ENCODE measurements at places on chromosomes 7 and 10.

DNA sequence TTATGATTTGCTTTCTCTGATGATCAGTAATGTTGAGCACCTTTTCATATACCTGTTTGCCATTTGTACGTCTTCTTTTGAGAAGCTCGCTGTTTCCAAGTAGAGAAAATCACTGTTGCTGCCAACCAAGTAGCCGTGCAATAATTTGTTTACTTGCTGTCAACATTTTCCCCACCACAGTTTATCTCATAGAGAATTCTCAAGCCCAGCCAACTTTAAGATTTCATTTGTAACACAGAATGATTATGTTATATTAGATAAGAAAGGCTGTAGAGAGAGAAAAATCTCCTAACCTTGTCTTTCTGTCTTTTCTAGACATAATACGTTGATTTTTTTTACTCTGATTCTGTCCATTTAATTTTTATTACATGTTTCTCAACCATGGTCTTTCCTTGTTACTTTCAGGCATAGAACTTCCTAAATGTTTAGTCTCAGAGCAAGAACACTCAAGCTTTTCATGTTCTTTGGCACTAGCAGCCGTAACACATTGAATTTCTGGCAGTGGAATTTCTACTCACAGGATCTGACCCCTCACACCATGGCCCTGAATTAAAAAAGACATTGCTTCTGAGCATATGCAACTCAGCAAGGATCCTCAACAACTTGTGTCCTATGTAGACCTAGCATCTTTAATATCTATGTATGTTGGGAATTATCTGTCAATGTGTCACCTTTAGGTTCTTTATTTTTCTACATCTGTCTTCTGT, 23.1 kb downstream of the RPA3 start:
- DNase-seq = no peak

DNA sequence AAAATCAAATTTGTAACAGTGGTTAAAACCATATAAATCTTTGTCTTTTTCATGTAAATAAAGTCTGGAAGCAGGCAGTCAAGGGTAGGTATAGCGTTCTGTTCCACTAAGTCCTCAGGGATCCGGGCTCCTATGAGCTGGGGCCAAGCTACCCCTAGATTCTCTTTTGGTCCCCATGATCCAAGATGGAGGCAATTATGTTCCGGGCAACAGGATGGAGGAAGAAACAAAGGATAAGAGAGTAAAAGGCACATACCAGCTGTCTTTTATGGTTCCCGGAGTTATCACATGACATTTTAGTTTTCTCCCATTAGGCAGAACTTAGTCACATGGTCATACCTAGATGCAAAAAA, 224.4 kb upstream of the NFE2L3 start:
- no peak for DNase-seq

GRCh38 chr7:6447581-6448199, at the start of gene DAGLB:
Gene DAGLB (minus strand): TSS chr7:6447954. CDS start chr7:6447842, 112 bp downstream.
- peak; percentile 95 for DNase-seq

DNA sequence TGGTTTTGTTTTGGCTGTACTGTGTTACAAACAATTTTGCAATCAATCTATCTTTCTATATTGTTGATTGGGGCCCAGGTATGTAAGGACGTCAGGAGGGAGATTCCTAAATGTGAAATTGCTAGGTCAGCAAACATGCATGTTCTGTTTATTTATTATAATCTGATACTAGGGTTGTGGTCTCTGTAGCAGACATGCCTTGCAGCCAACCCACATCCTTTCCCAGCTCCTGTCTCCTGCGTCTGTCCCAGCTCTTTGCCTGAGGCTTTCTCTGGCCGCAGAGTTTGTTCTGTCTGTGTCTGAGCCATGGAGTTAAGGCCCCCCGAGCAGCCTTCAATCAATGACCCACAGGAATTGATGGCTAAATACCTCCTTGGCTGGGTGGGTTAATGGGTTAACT, 124.0 kb upstream of the ZEB1 start:
- DNase-seq = no peak

DNA sequence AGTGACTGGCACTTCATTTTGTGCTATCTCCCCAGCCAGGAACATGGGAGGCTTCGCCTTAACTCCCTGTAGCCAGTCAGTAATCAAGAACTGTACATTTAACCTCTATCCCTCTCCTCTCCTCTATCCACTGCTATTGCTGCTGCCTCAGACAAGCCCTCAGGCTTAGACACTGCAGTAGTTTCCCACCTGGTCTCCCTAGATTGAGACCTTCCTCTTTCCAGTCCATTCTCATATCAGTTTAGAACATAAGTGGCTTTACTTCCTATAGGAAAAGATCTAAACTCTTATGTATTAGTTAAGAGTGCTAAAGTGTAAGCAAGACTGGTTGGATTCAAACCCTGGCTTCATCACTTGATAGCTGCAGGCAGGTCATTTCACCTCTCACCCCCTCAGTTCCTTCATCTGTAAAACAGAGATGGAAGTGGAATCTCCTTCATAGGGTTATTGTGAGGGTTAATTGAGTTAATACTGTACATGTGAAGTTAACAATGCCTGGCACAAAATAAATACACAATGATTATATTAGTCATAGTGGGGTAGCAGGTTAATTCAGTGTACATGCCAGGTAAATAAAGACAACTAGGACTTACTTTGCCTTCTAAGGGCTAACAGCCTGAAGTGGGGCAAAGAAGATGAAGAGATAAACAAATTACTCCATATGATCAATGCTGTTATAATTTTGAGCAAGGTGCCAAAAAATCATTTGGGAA, 76.1 kb downstream of the ZNF277 start:
- no peak for DNase-seq

- no peak for DNase-seq
These were observed 752 bp upstream of the ABCA13 start for GRCh38 chr7:48170506-48170905.

- DNase-seq = no peak
These were observed 71.1 kb downstream of the FIGNL1 start for GRCh38 chr7:50379082-50379481.

GRCh38 chr7:44154703-44155102, 13.6 kb upstream of the MYL7 start:
- DNase-seq = no peak

- no peak for DNase-seq
These were observed 10.8 kb downstream of the SERPINE1 start for GRCh38 chr7:101137651-101138212.

DNA sequence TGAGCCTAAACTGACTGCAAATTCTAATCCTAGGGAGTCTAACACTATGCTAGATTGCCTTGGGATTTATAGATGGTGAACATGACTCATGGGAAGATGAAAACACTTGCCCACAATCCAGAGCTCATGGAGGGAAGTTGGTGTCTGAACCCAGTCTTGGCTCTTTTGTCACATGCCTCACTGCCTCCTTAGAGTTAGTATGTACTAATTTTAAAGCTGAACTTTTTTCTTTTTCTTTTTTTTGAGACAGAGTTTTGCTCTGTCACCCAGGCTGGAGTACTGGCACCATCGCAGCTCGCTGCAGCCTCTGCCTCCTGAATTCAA, 14.4 kb downstream of the MRPL32 start:
- DNase-seq = no peak

- DNase-seq = no peak
These were observed 55.2 kb upstream of the FAM133B start for GRCh38 chr7:92645114-92646061.

GRCh38 chr7:98116656-98117461, 10.2 kb downstream of the LMTK2 start:
- DNase-seq = no peak

- DNase-seq = no peak
These were observed 555.0 kb downstream of the PTPRN2 start for GRCh38 chr7:158032561-158033115.

GRCh38 chr7:155594163-155594732, 47.9 kb upstream of the CNPY1 start:
- DNase-seq = no peak

DNA sequence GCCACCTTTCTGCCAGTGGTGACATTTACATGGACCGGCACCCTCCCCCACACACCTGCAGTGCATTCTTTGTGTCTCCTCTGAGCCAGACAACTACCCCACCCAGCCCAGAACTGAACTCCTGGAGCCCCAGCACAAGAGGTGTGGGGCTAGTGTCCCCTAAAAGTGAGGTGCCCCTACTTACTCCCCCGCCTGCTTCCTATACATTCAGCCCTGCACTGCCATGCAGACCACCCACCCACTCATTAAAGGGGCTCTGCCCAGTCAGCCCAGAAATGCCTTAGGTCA, 1.9 kb downstream of the SAP25 start:
- DNase-seq = no peak

DNA sequence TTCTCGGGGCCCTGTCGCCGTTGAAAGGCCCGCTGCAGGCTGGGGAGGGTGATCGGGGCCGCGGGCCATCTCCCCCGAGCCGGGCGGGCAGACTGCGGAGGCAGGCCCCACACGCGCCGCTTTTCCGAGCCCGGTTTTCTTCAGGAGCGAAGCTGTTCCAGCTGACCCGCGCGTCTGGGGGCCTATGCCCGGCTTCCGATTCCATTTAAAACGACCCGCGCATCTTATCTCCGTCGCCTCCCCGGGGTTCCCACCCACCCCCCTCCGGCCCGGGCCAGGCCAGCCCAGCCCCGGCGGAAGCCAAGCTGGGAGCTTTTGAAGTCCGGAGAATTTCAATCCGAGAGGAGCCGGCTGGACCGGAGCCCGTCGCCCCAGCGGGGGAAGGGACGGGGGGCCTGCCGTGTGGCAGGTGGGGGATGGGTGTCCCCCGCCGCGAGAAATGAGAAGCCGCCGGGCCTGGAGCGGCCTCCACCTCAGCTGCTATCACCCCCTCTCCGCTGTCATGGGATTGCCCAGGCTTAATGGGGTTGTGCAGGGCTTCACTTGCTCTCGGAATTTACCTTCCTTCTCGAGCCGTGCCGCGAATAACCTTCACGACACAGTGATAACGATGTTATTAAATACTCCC, 3.1 kb upstream of the EVX1 start:
- no peak for DNase-seq

DNA sequence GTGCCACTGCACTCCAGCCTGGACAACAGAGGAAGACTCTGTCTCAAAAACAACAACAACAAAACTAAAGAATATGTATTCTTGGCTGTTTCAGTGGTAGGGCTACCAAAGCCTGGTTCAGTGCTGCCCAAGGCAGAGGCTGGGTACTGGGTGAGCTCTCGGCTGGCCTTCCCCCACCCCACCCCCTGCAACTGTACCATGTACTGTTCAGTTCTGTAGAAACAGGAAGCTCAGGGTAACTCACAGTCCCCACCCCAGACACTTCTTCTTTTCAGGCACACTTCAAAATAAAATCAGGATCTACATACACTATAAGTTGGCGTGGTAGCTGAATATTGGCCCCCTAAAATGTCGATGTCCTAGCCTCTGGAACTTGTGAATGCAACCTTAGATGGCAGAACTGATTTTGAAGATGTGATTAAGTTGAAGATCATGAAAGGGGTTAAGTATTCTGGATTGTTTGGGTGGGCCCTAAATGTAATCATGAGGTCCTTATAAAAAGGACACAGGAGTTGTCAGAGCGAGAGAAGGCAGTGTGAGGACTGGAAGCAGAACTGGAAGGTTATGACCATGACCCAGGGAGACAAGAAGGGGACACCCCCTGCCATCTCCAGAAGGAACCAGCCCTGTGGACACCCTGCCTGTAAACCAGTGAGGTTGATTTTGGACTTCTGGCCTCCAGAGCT, 31.2 kb downstream of the TBXAS1 start:
- no peak for DNase-seq

- no peak for DNase-seq
These were observed 64.8 kb downstream of the ZNRF2 start for GRCh38 chr7:30349170-30349569.

DNA sequence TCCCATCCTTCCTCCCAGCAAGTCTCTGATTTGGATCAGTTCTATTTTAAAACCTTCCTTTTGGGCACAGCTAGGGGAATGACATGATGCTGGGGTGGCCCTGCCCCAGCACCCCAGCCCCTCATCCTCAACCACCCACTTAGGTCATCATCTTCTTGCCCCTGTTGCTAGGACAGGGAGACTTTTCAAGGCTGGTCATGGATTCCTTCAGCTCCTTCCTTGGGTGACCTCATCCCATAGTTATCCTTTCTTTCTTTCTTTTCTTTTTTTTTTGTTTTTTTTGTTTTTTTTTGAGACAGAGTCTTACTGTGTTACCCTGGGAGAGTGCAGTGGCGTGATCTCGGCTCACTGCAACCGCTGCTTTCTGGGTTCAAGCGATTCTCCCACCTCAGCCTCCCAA, 127.2 kb downstream of the WDFY4 start:
- DNase-seq = no peak

- no peak for DNase-seq
These were observed 4.6 kb upstream of the OR2A14 start for GRCh38 chr7:144118341-144118740.

Data from activated T-cell treated with anti-CD3 and anti-CD28 coated beads for 4 hours (primary cell).